A549 treated with Mapracorat at 1 μM for 4 hours (cell line): ENCODE measurements at places on chromosomes 12 and 14. TPM values are rescaled to one million over a fixed set of nuclear protein-coding genes. Genes with fewer than 3 reads are reported as not detected.

Gene TBC1D30
- total RNA-seq = 1.0 to 1.9 TPM (median 1.4 TPM) in 5 replicates

Gene TTC8
- 35.0 to 44.2 TPM (median 38.5 TPM) in 5 replicates for total RNA-seq

Gene KRT74
- not detected in 5 replicates for total RNA-seq

Gene MORN3
- total RNA-seq = 0.10 to 0.34 TPM (median 0.30 TPM) in 5 replicates

Gene MMAB
- total RNA-seq = 26.8 to 34.0 TPM (median 28.5 TPM) in 5 replicates

Gene PUS1
- total RNA-seq = 49.9 to 80.1 TPM (median 71.3 TPM) in 5 replicates

Gene KLRD1
- not detected in 5 replicates for total RNA-seq

Gene ZFYVE26
- 5.3 to 5.8 TPM (median 5.5 TPM) in 5 replicates for total RNA-seq

Gene PALS1
- 13.7 to 16.0 TPM (median 15.5 TPM) in 5 replicates for total RNA-seq

Gene MYL2
- 0.54 to 1.7 TPM (median 0.93 TPM) in 5 replicates for total RNA-seq

Gene SINHCAF
- total RNA-seq = 35.5 to 47.3 TPM (median 42.5 TPM) in 5 replicates

Gene CCDC197
- total RNA-seq = not detected in 5 replicates

Gene CRACR2A
- 0.76 to 1.7 TPM (median 1.4 TPM) in 5 replicates for total RNA-seq

Gene ABCC9
- 0.01 to 0.08 TPM in 2 of 5 replicates, not detected in the others for total RNA-seq

Gene TMEM52B
- 0.09 to 0.33 TPM (median 0.29 TPM) in 3 of 5 replicates, not detected in the others for total RNA-seq

Gene CD69
- not detected in 5 replicates for total RNA-seq
